ENCODE measurements at places on chromosomes 6 and 20. TPM values are rescaled to one million over a fixed set of nuclear protein-coding genes. Genes with fewer than 3 reads are reported as not detected.

DNA sequence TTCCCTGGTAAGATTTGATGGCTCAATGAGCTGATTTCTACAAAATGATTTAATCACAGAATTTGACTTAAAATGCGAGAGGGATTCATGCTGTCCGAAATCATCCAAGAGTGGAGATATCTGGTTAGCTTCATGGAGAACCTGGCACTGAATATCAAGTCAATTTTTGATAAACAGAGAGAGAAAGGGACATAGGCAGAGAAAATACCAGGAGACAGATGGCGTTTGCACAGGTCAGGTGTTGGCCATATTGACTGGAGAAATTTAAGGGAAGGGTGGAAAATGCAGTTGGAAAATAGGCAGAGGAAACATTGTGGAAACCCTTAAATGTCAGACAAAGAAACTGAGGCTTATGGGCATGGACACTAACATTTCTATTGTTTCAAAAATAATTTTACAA is 47.0 kb downstream of the BCAS1 start:
- no peak overlapping the region for H3K4me3 ChIP-seq
- H3K36me3 ChIP-seq, result no peaks in the 10 kb centered on the region
- peaks cover 28% of the 10 kb centered on the region for H3K27me3 ChIP-seq
- DNase-seq, result no peak
- H3K27ac ChIP-seq, result no peak overlapping the region
- H3K4me1 ChIP-seq, result peaks cover 3% of the 10 kb centered on the region

DNA sequence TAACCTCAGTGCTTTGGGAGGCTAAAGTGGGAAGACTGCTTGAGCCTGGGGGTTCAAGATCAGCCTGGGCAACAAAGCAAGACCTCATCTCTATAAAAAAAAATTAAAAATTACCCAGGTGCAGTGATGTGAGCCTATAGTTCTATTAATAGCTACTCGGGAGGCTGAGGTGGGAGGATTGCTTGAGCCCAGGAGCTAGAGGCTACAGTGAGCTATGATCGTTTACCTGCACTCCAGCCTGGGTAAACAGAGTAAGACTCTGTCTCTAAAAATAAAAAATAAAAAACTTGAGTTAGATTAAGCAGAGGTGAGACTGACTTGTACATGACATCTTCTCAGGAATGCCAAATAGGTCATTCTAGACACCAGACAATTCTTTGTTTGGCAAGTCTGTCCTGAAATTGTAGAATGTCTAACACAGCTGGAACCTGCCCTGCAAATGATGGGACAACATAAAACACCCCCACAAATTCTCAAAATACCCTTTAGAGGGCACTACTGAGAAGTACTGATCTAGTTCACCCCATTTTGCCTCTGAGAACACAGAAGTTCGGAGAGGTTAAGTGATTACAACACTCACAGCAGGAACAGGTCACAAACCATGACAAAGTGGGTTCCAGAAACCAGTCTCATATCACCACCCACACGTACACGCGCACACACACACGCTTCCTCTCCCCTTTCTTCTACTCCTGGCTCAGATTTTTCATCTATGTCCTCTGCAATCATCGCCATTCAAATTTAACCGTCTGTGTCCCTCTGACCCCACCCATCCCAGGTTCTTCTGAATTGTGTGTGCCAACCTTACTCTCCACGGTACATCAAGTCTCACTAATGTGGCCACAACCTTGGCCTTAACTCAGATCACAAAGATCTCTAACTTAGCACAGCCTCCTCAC is 38.3 kb downstream of the ARHGAP18 start:
- no peaks in the 10 kb centered on the region for H3K27me3 ChIP-seq
- peak overlapping the region; percentile 84 for H3K27ac ChIP-seq
- no peaks in the 10 kb centered on the region for H3K36me3 ChIP-seq
- H3K4me3 ChIP-seq, result peak overlapping the region; percentile 51
- peak; percentile 28 for DNase-seq

GRCh38 chr20:54389596-54390280 is 85.7 kb upstream of the DOK5 start:
- DNase-seq, result no peak
- no peak overlapping the region for H3K4me3 ChIP-seq
- H3K27ac ChIP-seq, result no peak overlapping the region
- H3K4me1 ChIP-seq, result no peaks in the 10 kb centered on the region

GRCh38 chr20:59352541-59352940 is 52.1 kb downstream of the EDN3 start:
- H3K27ac ChIP-seq, result peak overlapping the region; percentile 81
- no peaks in the 10 kb centered on the region for H3K36me3 ChIP-seq
- peaks cover 20% of the 10 kb centered on the region for H3K27me3 ChIP-seq
- H3K4me1 ChIP-seq, result no peaks in the 10 kb centered on the region
- DNase-seq, result no peak

GRCh38 chr6:44701637-44702101 is 314.2 kb downstream of the CDC5L start:
- no peaks in the 10 kb centered on the region for H3K36me3 ChIP-seq
- peaks cover 6% of the 10 kb centered on the region for H3K27me3 ChIP-seq
- no peak for DNase-seq

DNA sequence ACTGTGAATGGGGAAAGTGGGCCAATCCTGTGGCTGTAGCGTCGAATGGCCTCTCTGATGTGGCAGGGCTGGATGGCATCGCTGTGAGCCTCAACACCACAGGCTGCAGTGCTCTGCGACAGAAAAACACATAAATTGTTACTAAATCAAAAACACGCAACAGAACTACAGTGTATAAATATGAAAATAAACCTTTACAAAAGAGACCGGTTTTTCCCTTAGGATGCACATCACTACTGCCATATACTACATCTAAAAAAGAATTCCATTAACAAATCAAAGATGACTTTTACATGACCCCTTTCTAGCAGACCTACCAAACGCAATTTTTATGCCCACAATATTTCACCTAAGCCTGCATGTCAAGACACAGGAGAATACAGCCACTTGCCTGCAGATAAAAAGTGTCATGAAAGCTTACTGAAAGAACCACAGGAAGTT is 395.5 kb upstream of the RUNX2 start:
- no peak overlapping the region for H3K4me3 ChIP-seq
- DNase-seq, result no peak
- no peak overlapping the region for H3K27ac ChIP-seq
- H3K4me1 ChIP-seq, result no peaks in the 10 kb centered on the region

GRCh38 chr20:12967932-12968331 is 40.8 kb upstream of the SPTLC3 start:
- no peak overlapping the region for H3K4me3 ChIP-seq
- H3K27ac ChIP-seq, result no peak overlapping the region
- no peaks in the 10 kb centered on the region for H3K36me3 ChIP-seq

- peaks cover 8% of the 10 kb centered on the region for H3K36me3 ChIP-seq
- H3K27me3 ChIP-seq, result peaks cover 3% of the 10 kb centered on the region
- DNase-seq, result no peak
- H3K4me3 ChIP-seq, result peak overlapping the region; percentile 41
Measured at GRCh38 chr20:2834401-2835110, 5.9 kb downstream of the PCED1A start.

GRCh38 chr20:46040902-46041535 is 12.0 kb downstream of the SLC12A5 start:
- no peak overlapping the region for H3K27ac ChIP-seq
- peaks cover 8% of the 10 kb centered on the region for H3K36me3 ChIP-seq
- H3K4me3 ChIP-seq, result no peak overlapping the region
- DNase-seq, result peak; percentile 21

GRCh38 chr20:31945785-31946184 is 6.1 kb downstream of the PDRG1 start:
- DNase-seq, result no peak
- no peak overlapping the region for H3K27ac ChIP-seq
- H3K4me1 ChIP-seq, result peaks cover 13% of the 10 kb centered on the region
- H3K27me3 ChIP-seq, result no peaks in the 10 kb centered on the region

DNA sequence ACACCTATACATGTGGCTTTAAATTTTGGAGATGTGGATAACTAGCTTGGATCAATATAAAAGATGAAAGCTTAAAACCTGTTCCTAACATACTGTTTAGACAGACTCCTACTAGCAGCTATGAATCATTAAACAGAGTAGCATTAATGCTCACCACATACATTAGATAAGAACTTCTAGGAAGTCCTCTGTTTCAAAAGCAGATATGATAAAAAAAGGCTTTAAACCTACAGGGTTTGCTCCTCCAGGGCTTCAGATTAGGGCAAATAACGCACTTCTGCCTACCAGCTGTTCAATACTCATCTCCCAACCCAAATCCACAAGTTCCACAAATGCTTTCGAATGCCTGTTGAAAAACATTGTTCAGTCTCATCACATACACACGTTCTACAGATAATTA is 1.5 kb downstream of the REPS1 start:
- no peak overlapping the region for H3K27ac ChIP-seq
- no peaks in the 10 kb centered on the region for H3K36me3 ChIP-seq
- no peaks in the 10 kb centered on the region for H3K27me3 ChIP-seq
- no peak for DNase-seq

GRCh38 chr6:136137739-136138402 is 112.2 kb downstream of the MTFR2 start:
- peaks cover 12% of the 10 kb centered on the region for H3K36me3 ChIP-seq
- H3K27me3 ChIP-seq, result no peaks in the 10 kb centered on the region
- no peak overlapping the region for H3K27ac ChIP-seq
- no peak for DNase-seq
- no peak overlapping the region for H3K4me3 ChIP-seq

DNA sequence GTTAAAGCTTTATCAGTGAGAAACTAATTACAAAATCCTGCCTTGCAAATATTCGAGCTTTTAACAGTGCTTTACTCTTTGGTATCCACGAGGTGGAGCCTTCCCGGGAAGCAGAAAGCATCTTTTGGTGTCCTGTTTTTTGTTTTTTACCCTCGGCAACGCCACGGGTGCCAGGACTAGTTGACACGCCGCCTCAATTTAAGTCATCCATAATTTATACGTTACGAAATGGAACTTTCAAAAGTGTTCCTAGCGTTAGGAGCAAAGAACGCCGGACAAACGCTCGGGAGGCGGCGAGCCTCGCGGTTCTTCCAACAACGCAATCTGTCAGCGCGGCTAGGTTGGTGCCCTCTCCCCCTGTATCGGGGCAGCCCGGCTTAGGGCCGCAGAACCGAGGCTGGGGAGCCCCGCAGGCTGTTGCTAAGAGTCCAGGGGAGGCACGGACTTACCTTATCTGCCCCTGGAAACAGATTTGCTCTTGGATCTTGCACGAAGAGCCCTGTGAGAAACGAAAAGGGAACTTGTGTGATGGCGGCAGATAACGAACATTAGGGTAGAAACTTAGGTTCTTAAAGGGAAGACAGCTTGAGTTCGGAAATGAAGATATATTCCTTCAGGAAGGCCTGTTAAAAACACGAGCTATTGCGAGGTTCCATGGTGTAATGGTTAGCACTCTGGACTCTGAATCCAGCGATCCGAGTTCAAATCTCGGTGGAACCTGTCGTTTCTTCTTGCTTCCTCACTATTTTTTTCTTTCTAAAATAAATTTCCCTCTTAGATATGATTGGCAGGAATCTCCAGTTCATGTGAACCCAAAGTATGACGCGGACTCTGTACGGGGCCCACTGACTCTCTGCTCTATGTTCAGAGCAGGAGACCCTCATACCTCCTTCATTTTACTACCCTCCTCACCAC is 46.2 kb upstream of the ZNF184 start:
- peaks cover 33% of the 10 kb centered on the region for H3K27me3 ChIP-seq
- H3K4me3 ChIP-seq, result peak overlapping the region; percentile 96
- H3K36me3 ChIP-seq, result no peaks in the 10 kb centered on the region
- H3K4me1 ChIP-seq, result peaks cover 19% of the 10 kb centered on the region
- H3K27ac ChIP-seq, result peak overlapping the region; percentile 92
- DNase-seq, result peak; percentile 57

DNA sequence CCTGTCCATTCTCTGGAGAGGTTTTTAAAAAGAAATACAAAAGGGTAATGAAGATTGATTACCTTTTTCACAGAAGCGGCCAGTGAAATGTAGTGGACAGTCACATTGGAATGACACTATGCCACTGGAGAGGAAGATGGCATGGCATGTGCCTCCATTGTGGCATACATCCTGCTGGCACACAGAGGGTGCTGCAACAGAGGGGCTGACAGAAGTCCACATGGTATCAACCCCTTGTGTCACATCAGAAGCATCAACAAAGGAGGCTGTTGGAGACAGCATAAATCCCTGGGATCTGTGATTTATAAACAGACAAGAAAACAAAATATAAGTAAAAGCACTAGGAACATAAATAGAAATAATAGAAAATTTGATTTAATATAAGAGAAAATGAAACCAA is 594.9 kb downstream of the PHF3 start:
- H3K4me1 ChIP-seq, result no peaks in the 10 kb centered on the region
- no peak for DNase-seq
- no peaks in the 10 kb centered on the region for H3K27me3 ChIP-seq
- H3K27ac ChIP-seq, result no peak overlapping the region
- no peak overlapping the region for H3K4me3 ChIP-seq

DNA sequence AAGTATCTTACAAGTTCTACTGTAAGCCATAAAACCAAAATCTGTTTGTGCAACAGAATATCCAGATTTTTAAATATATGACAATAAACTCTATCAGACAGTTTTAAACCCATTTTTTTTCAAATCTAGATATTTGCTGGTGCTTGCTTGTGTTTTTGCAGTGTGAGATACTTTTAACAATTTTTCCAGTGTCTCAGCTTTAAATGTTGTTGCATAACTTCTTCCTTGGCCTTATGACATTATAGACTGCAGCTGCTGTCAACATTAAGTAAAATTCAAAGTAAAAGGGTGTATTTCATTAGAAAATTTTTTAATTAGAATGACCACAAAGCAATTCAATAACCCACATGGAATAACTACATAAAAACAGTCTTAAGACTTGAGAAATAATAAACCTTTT is 139.5 kb downstream of the PTPRK start:
- no peak overlapping the region for H3K4me3 ChIP-seq
- peaks cover 9% of the 10 kb centered on the region for H3K36me3 ChIP-seq
- no peaks in the 10 kb centered on the region for H3K27me3 ChIP-seq

Gene CALHM4
- not detected for polyA plus RNA-seq

Gene ZNF391
- 0.95 TPM for polyA plus RNA-seq

Gene MCCD1
- not detected for polyA plus RNA-seq

Gene EMILIN3
- polyA plus RNA-seq, result not detected

Gene DOK5
- not detected for polyA plus RNA-seq

Gene NKX2-4
- not detected for polyA plus RNA-seq

Data from naive B cell (primary cell).